ENCODE measurements at places on chromosomes 5 and 9. TPM values are rescaled to one million over a fixed set of nuclear protein-coding genes. Genes with fewer than 3 reads are reported as not detected.

Gene RNF20
- 18.0 TPM for polyA plus RNA-seq

Gene IFNA2
- not detected for polyA plus RNA-seq

DNA sequence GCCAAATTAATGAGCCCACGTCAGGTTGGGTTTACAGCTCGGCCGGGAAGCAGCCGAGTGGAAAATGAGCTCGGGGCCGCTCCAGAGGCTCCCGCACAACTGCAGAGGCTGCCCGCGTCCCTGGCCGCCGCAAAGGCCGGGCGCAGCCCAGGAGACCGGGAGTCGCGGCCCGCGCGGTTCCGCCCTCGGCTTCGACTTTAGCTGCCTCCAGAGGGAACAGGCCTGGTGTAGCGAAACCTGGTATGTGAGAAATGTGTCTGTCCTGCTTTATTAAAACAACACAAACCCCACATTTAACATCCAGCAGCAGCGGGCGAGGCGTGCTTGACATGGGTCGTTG, 66.2 kb downstream of the FOXD1 start:
- no peak overlapping the region for H3K4me3 ChIP-seq
- peaks cover 21% of the 10 kb centered on the region for H3K4me1 ChIP-seq
- peaks cover 28% of the 10 kb centered on the region for H3K27me3 ChIP-seq
- no peak overlapping the region for H3K27ac ChIP-seq
- H3K36me3 ChIP-seq, result no peaks in the 10 kb centered on the region

GRCh38 chr5:169131616-169132301, 169.2 kb downstream of the SLIT3 start:
- H3K36me3 ChIP-seq, result no peaks in the 10 kb centered on the region
- H3K4me1 ChIP-seq, result no peaks in the 10 kb centered on the region
- H3K27ac ChIP-seq, result no peak overlapping the region
- H3K4me3 ChIP-seq, result no peak overlapping the region
- DNase-seq, result no peak

DNA sequence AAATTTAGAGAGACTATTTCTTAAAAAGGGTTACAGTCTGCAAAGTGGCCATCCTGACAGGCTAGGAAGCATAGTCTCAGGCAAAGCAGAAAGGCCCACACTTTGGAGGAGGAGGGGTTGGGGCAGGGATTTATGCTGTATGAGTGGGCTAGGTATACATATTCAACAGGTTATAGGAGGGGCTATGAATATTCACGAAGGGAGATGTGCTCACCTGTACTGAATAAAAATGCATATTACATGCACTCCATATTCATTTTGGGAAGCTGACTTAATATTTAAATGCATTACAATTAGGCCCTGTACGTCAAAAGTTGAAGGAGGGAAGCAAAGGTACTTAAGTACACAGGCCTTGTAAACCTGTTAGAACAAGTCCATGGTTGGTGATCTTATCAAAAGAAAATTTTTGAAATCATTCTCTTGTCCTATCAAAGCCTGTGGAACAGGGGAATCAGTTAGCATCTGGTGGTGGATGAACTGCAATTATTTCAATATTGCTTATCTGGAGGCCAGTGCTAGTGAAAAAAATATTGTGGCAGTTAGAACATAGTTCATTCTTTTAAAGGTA, 1.6 kb downstream of the CENPP start:
- peak; percentile 13 for DNase-seq
- no peaks in the 10 kb centered on the region for H3K27me3 ChIP-seq
- peaks cover 22% of the 10 kb centered on the region for H3K36me3 ChIP-seq
- H3K4me1 ChIP-seq, result peaks cover 5% of the 10 kb centered on the region

DNA sequence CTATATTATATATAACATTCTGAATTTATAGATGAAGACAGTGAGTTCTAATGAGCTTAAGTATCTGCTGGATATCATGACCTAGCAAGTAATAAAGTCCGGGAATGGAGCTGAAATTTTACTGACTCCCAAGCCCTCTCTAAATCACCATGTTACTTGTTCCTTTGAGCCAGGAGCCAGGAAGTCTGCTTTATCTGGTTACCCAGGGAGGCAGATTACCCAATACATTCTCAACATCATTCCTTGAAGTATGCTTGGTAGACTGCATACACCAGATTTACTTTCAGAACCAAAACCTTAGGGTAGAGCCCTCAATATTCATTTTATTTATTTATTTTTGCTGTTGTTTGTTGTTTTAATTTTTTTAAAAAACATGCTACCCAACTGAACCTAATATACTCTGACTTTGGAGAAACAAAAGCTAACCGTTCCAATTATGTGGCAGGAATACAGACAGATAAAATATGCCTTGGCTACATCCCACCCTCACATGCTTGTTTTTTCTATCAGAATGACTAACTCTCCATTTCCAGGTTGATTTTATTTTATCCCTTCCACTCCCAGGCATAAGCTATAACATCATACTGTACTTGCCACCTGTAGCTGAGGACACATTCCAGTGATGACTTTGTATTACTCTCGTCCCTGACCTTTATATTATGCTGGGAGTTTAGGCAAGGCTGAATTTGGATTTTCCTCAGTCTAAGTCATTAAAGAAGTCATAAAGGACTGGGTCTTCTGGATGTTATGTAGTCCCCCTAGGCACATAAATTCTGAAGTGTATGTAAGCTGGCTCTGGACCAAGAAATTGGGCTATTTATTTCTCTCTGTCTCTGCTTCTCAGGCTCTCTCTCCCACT, 82.0 kb downstream of the YIPF5 start:
- no peak overlapping the region for H3K4me3 ChIP-seq
- H3K4me1 ChIP-seq, result no peaks in the 10 kb centered on the region
- DNase-seq, result no peak
- no peaks in the 10 kb centered on the region for H3K27me3 ChIP-seq
- H3K36me3 ChIP-seq, result no peaks in the 10 kb centered on the region

GRCh38 chr9:13322828-13323550, 43.5 kb upstream of the MPDZ start:
- H3K4me1 ChIP-seq, result no peaks in the 10 kb centered on the region
- H3K27ac ChIP-seq, result no peak overlapping the region
- no peaks in the 10 kb centered on the region for H3K27me3 ChIP-seq
- H3K36me3 ChIP-seq, result no peaks in the 10 kb centered on the region

DNA sequence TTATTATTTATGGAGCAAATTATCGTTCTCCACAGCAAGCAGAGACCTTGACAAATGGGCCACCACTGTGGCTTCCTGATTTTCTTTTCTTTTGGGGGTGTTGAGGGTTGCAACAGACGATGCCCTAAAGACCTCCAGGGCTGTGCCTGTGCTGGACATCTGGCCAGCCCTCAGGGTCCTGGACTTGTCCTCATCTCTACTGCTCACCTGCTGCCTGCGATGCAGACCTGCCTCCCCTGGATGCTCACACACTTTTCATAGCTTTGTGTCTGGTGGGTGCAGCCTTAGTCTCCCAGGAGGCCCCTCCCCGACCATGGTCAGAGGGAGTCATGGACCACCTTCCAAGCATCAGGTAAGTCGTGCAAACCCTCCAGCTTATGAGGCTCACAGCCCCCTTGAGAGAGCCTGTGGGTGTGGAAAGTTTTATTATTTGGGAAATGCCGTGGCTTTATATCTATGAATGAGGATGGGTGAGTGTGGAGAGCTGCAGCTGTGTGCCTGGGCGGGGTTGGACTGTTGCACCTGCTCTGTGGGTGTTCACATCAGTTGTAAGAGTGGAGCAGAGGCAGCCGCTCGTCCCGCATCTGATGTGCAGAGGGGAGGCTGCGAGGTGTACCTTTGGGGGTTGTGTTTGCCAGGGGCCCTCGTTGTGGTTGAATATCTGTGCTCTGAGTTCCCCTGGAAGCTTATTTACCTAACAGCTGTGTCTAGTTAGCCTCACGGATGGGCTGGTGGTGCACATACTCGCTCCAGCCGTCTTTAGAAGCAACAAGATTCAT, 126.3 kb upstream of the IRX4 start:
- DNase-seq, result no peak
- no peaks in the 10 kb centered on the region for H3K36me3 ChIP-seq
- no peaks in the 10 kb centered on the region for H3K4me1 ChIP-seq
- H3K27me3 ChIP-seq, result peaks cover 91% of the 10 kb centered on the region
- H3K27ac ChIP-seq, result no peak overlapping the region

Gene TMEM174
- polyA plus RNA-seq, result not detected

Gene C9orf50
- not detected for polyA plus RNA-seq

Gene HK3
- polyA plus RNA-seq, result not detected

Gene GARIN3
- polyA plus RNA-seq, result not detected

- H3K36me3 ChIP-seq, result no peaks in the 10 kb centered on the region
- no peak for DNase-seq
- H3K27ac ChIP-seq, result no peak overlapping the region
Observed at GRCh38 chr5:136526791-136527190, 161.4 kb upstream of the TRPC7 start.

- no peaks in the 10 kb centered on the region for H3K4me1 ChIP-seq
- H3K27ac ChIP-seq, result no peak overlapping the region
- H3K27me3 ChIP-seq, result peaks cover 51% of the 10 kb centered on the region
- no peak for DNase-seq
- no peak overlapping the region for H3K4me3 ChIP-seq
Observed at GRCh38 chr9:134531220-134531970, 110.2 kb upstream of the COL5A1 start.

GRCh38 chr5:95723632-95724369, 7.3 kb upstream of the RHOBTB3 start:
- H3K36me3 ChIP-seq, result no peaks in the 10 kb centered on the region
- H3K4me1 ChIP-seq, result peaks cover 73% of the 10 kb centered on the region
- no peaks in the 10 kb centered on the region for H3K27me3 ChIP-seq
- peak overlapping the region; percentile 68 for H3K27ac ChIP-seq

Gene ERCC8
- polyA plus RNA-seq, result 17.1 TPM

GRCh38 chr9:70927530-70927929, 193.9 kb downstream of the TRPM3 start:
- H3K4me3 ChIP-seq, result no peak overlapping the region
- no peaks in the 10 kb centered on the region for H3K27me3 ChIP-seq
- no peaks in the 10 kb centered on the region for H3K4me1 ChIP-seq
- no peaks in the 10 kb centered on the region for H3K36me3 ChIP-seq

- no peaks in the 10 kb centered on the region for H3K4me1 ChIP-seq
- no peak overlapping the region for H3K27ac ChIP-seq
- DNase-seq, result no peak
- no peak overlapping the region for H3K4me3 ChIP-seq
- no peaks in the 10 kb centered on the region for H3K36me3 ChIP-seq
- H3K27me3 ChIP-seq, result no peaks in the 10 kb centered on the region
Observed at GRCh38 chr5:35477911-35478310, 139.8 kb upstream of the SPEF2 start.

DNA sequence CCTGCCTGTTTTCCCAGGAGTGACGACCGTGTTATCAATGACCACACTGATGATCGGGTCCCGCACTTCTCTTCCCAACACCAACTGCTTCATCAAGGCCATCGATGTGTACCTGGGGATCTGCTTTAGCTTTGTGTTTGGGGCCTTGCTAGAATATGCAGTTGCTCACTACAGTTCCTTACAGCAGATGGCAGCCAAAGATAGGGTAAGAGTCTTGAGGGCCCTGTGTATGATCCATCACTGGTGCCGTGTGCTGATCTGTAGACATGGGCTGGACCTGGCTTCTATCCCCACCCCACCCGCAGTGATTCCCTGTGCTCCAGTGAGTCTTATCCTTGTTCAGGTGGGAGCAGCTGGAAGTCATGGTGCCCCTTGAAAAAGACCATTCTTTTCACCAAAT, 26.0 kb downstream of the GABRP start:
- no peaks in the 10 kb centered on the region for H3K36me3 ChIP-seq
- H3K4me3 ChIP-seq, result no peak overlapping the region
- H3K27me3 ChIP-seq, result no peaks in the 10 kb centered on the region
- no peak overlapping the region for H3K27ac ChIP-seq
- no peaks in the 10 kb centered on the region for H3K4me1 ChIP-seq
- peak; percentile 7 for DNase-seq

DNA sequence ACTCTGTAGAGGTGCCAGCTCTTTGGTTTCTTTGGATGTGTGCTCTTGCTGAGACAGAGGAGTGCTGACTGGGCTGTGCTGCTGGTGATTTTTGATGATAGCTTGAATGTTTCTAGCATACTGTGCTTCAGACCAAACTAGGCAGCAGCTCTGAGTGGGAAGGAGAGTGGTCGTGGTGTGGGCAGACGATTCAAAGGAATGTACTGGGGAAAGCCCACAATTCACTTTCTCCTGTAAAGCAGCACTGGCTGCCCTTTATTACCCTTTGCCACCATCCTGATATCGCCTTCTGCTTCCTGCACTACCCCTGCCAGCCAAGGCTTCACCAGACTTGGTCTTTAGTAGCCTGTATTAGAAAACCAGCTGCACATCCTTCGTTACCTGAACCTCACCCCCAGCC, 45.3 kb downstream of the PRRC2B start:
- no peak overlapping the region for H3K4me3 ChIP-seq
- H3K4me1 ChIP-seq, result no peaks in the 10 kb centered on the region

DNA sequence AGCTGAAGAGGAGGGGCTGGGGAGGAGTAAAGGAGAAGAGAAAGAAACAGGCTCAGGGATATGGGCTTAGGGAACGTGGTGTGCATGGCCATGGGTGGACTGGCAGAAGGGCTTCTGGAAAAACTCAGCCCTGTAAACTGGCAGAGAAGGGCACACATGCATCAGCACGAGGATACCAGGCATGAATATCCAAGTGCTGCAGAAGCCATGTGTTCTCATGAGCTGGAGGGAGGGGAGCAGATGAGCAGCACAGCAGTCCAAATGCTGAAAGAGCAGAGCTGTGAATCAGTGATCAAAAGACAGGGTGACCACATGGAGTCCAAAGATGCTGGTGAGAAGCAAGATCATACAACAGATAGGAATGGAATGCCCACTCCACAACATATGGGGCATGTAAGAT, 72.3 kb downstream of the SEMA5A start:
- no peaks in the 10 kb centered on the region for H3K36me3 ChIP-seq
- DNase-seq, result no peak
- H3K4me1 ChIP-seq, result no peaks in the 10 kb centered on the region
- H3K4me3 ChIP-seq, result no peak overlapping the region
- no peak overlapping the region for H3K27ac ChIP-seq

GRCh38 chr5:80877592-80877991, 82.6 kb upstream of the RASGRF2 start:
- no peak for DNase-seq
- no peaks in the 10 kb centered on the region for H3K27me3 ChIP-seq
- peaks cover 24% of the 10 kb centered on the region for H3K36me3 ChIP-seq
- no peaks in the 10 kb centered on the region for H3K4me1 ChIP-seq

Gene NUDT12
- polyA plus RNA-seq, result 12.2 TPM

GRCh38 chr5:528629-529511, 4.6 kb upstream of the SLC9A3 start:
- H3K27ac ChIP-seq, result no peak overlapping the region
- no peak for DNase-seq
- H3K4me1 ChIP-seq, result peaks cover 17% of the 10 kb centered on the region
- peaks cover 77% of the 10 kb centered on the region for H3K27me3 ChIP-seq
- H3K4me3 ChIP-seq, result no peak overlapping the region
- no peaks in the 10 kb centered on the region for H3K36me3 ChIP-seq

- no peak overlapping the region for H3K4me3 ChIP-seq
- DNase-seq, result no peak
- H3K36me3 ChIP-seq, result no peaks in the 10 kb centered on the region
- no peak overlapping the region for H3K27ac ChIP-seq
- H3K4me1 ChIP-seq, result no peaks in the 10 kb centered on the region
- H3K27me3 ChIP-seq, result no peaks in the 10 kb centered on the region
Observed at GRCh38 chr9:16727452-16728136, 142.9 kb downstream of the BNC2 start.

GRCh38 chr9:131708226-131709002, 31.5 kb downstream of the RAPGEF1 start:
- no peak overlapping the region for H3K4me3 ChIP-seq
- H3K4me1 ChIP-seq, result peaks cover 6% of the 10 kb centered on the region
- H3K27ac ChIP-seq, result peak overlapping the region; percentile 68
- DNase-seq, result no peak
- no peaks in the 10 kb centered on the region for H3K36me3 ChIP-seq
- H3K27me3 ChIP-seq, result no peaks in the 10 kb centered on the region

Measured in K562 (cell line).